ENCODE measurements at places on chromosomes 6 and 20.

GRCh38 chr20:25496165-25496967 is 88.9 kb downstream of the GINS1 start:
- DNase-seq = no peak

DNA sequence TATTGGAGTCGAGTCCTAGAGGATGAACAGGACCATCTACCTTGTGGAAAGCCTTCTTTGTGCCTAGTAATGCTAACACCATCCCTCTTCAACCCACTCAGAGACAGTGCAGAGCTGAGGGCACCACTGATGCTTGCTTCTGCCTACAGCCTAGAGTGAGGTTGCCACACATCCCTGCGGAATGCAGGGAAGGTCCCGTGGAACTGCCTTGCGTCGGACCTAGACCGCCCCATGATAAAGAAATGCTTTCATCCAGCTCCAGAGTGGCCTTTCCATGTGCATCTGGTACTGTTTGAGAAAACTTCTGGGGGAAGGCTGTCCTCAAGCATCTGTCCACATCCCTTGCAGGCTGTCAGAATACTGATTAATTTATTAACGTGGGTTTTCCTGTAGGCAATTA is 168.4 kb downstream of the PHACTR1 start:
- peak; percentile 12 for DNase-seq

- DNase-seq = no peak
Observed at GRCh38 chr6:118918329-118918725, 16.6 kb downstream of the MCM9 start.

DNA sequence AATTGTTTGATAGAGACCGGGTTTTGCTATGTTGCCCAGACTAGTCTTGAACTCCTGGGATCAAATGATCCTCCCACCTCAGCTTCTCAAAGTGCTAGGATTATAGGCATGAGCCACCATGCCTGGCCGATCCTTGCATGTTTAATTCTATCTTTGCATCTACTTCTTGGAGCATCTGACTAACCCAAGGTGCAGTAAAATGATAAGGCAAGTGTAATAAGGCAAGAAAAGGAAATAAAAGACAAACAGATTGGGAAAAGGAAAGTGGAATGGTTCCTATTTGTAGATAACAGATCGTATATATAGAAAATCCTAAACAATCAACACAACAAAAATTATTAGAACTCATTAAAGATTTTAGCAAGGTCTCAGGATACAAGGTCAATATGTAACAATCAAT is 36.8 kb upstream of the SNX9 start:
- no peak for DNase-seq

GRCh38 chr6:60952500-60952899 is 1333.5 kb downstream of the KHDRBS2 start:
- peak; percentile 1 for DNase-seq

DNA sequence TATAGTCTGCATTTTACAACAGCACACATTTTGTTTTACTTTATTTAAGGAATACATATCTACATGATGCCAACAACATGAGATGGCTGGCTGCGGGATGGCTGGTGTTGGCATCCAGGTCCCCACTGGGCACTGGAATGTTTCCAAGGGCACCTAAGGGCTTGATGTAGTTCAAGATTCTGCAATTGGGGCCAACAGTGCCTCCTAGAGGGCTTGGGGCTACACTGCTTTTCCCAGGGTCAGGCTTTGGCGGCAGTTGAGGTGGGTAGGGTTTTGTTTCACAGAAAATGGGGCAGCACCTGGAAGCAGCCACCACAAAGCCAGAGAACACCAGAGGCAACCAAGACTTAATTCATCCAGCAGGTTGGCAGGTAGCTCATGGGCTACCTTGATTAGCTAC is 202.2 kb upstream of the PRND start:
- no peak for DNase-seq

DNA sequence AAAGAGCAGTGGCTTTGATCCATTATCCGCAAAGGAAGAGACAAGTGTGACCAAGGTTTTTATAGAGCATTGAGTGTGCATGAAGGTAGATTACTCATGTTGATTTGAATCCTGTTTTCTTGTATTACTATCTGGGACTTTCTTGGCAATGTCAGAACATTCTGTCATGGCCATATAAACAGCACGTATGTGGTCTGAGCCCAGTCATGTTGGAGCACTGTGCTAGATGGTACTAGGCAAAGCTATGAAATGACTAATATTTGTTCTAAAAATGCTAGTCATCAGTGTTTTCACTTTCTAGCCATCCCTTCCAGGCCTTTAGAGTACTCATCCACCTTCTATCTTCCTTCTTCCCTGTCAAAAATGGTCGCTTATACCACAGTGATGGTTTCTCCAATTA is 278.6 kb upstream of the FLRT3 start:
- no peak for DNase-seq

DNA sequence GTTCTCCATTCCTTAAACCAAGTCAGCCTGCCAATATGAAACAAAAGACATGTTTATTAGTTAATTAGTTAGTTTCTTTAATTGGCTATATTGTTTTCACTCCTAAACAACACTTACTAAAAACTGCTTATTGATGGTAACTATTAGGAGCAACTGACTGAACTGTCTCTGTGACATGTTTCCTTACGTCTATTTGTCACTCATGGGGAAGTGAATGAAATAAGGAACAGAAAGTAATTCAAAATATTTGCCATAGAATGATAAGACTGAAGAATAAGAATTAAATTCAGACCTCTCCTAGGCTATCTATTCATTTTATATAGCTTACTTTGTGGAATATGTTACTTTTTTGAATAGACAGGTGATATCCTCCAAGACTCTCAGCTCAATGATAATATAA is 217.2 kb downstream of the LAMA2 start:
- DNase-seq = no peak

- DNase-seq = no peak
Observed at GRCh38 chr20:63962426-63963347, 6.5 kb upstream of the UCKL1 start.

DNA sequence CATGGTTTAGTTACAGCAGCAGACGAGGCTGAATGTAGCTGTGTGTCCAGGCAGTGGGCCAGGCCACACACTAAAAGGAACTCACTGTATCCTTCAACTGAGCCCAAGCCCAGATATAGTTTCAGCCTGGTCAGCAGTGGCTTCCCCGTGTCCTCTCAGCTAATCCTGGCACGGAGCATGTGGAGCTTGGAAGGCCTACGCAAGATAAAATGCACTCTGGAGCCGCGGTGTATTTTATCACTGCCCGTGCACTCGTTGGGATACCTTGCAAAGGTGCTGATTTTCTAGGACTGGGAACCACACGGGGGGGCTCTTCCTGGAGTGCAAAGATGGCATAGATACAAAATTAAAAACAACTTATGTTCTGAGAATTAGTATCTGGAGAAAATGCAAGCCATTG is 48.4 kb upstream of the IYD start:
- peak; percentile 87 for DNase-seq

Data from umbilical cord (tissue), 2 donors.